Right atrium auricular region (tissue), 2 donors: ENCODE measurements at places on chromosomes 12 and 14. TPM values are rescaled to one million over a fixed set of nuclear protein-coding genes. Genes with fewer than 3 reads are reported as not detected.

DNA sequence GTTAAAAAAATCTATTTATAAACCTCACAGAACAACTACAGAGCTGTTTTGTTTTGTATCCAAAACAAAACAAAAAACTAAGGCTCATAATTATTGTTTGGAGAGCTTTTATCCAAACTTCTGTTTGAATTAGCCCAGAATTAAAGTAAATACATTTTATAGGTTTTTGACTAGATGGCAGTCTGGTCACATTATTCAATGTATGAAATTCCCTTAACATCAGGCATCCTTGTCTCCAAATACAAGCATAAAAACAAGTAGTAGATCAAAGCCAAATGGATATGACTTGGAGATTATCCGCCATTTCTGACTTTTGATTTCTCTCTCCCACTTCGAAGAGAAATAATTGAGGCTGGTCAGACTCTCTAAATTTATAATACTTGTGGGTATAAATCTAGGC lies 63.5 kb downstream of the SLC38A1 start:
- DNase-seq = no peak

GRCh38 chr14:79708426-79709388 lies 502.6 kb downstream of the DIO2 start:
- no peak for DNase-seq

Gene OR6C2
- total RNA-seq = not detected

DNA sequence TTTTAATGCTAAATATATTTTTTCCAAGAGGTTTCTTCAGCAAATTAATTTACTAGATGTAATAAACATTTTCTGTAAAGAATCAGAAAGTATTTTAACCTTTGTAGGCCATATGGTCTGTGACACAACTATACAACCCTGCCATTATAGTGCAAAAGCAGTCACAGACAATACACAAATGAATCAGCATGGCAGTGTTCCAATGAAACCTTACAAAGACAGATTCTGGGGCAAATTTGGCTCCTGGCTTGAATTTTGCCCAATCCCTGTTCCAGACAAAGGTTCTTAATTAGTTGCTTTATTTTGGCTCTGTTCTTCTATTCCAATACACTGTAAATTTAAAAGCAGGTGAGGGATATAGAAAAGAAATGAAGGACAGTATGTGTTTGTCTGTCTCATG lies 352.5 kb downstream of the C12orf50 start:
- no peak for DNase-seq

DNA sequence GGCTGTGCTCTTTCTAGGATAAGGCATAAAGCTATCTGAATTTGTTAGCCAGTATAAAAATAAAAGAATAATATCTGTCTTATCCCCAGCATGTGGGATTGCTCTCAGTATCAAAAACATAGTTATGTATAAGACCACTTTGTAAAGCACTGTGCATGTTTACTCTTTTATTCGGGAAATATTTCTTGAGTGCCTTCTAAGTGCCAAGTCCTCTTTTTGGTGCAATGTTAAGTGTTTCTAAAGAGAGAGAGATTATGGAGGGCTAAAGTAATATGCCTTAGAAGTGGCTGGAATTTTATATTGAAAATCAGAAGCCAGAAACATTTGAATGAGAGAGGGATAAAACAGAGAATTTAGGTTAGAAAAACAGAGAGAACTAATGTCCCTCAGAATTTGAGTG lies 212.0 kb downstream of the ALG10B start:
- no peak for DNase-seq

Gene C1S
- total RNA-seq = 114 TPM

GRCh38 chr12:72141381-72141780 lies 130.8 kb upstream of the TRHDE start:
- DNase-seq = no peak

DNA sequence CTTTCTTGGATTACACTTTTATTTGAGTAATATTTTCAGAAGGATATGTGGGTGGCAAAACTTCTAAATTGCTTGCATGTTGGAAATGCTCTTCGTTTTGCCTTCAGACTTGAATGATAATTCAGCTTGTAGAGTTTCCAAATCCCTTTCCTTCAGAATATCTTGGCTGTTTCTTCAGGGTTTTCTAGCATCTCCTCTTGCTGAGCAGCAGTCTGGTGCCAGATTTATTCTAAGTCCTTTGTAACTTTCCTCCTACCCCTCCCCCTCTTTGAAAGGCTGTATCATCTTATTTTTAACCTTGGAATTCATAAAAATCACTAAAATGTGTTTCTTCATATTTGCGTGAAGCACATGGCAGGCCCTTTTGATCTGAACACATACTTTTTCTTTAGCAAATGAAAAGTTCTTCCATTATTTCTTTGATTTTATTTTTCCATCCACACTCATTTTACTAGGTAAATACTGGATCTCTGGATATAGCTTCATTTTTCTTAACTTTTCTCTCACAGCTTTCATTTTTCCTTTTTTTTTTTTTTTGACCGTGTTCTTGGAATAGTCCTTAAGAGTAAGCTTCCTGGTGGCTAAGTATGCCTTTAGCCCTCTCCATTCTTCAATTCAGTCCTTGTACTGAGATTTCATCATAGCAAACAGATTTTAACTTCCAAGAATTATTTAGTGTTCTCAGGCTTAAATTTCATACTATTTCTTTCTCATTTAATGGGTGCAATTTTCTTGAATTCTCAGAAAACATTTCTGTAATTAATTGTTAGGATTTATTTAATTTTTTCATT lies 102.0 kb downstream of the SLC38A4 start:
- DNase-seq = no peak

DNA sequence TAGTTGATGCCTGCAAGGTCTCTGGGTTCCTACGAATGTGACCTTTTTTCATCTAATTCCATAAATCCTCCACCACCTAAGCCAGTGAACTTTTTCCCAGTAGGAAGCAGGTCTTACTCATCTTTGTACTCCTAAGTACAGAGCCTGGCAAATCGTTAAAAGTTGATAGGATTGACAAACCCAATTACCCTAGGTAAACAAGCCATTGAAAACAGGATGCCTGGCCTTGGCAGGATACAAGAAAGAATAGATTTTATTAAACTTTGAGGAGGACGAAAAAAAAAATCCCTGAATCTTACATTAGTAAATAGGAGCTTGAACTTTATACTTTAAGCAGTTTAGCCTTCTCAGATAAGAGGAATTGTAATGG lies 5.6 kb downstream of the TBPL2 start:
- DNase-seq = no peak

Gene CACNA1C
- total RNA-seq = 93.6 TPM

- DNase-seq = no peak
These were observed 280.3 kb downstream of the ADAMTS20 start for GRCh38 chr12:43271659-43272058.
